CD4-positive, alpha-beta memory T cell (primary cell): ENCODE measurements at places on chromosomes 4 and X. TPM values are rescaled to one million over a fixed set of nuclear protein-coding genes. Genes with fewer than 3 reads are reported as not detected.
A peak's percentile ranks its signal among the peaks of the same experiment; 100 is the strongest.

DNA sequence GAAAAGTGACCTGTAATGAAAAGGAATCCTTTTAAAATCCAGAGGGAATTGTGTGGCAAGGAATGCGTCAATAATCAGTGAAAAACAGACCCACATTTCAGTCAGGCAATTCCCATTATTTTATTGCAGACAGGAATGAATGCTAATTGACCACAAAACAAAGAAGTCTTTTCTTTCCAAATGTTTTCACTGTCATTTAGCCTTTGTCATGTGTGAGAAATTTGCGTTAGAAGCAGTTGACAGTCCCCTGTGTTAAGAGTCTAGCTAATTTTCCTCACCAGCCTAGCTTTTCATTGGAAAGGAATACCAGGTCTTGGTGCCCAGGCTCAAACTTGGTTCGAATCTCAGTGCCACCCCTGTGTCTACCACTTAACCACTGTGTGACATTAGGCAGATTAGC, 83.4 kb downstream of the KIT start:
- DNase-seq, result no peak

- DNase-seq, result no peak
Measured at GRCh38 chrX:24561121-24561520, 86.0 kb downstream of the PCYT1B start.

The BBS12 gene
- total RNA-seq, result 3.7 TPM

DNA sequence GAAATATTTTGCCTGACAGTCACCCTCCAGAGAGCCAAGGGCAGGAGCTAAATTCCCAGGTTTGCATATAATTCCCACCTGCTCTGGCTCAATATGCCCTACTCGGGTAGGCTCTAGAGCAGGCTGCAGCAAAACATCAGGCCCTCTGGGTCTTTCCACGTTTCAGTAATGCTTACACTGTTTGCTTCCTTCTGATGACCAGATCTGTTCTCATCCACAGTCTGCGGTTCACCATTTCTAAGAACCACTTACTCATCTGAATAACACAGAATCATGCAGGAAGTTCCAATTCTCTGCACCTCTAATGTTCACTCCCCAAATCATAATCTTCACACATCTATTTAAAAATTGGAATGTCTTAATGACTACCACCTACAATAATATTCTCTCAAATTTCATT, 141.4 kb downstream of the PPP3CA start:
- peak; percentile 37 for DNase-seq

The TEX13D gene
- not detected for total RNA-seq

DNA sequence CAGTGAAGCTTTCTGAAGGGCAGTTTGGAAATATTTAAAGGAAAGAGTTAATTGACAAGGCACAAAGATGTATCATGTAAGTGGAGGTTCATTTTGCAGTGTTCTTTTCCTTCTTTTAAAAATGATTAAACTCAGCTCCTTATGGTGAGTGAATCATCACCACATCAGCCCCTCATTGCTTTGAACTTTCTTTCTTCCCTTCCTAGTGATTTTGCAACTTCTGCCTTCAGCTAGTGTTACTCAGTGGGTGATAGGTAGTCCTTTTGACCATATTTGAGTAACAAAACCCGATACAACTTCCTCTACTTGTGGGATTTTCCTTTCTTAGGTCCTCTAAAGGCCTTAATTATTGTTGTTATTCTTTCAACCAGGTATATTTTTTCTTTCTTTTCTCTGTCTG, 8.2 kb downstream of the ZCCHC4 start:
- no peak for DNase-seq
